Calu3 (cell line): ENCODE measurements at places on chromosomes 2 and 18.
A peak's percentile ranks its signal among the peaks of the same experiment; 100 is the strongest.

GRCh38 chr2:220228310-220229006, 601.0 kb downstream of the SLC4A3 start:
- DNase-seq: peak; percentile 81
- peak overlapping the region; percentile 80 for H3K27ac ChIP-seq
- peaks cover 23% of the 10 kb centered on the region for H3K36me3 ChIP-seq
- H3K27me3 ChIP-seq: no peaks in the 10 kb centered on the region
- H3K4me3 ChIP-seq: peak overlapping the region; percentile 59
- peaks cover 78% of the 10 kb centered on the region for H3K4me1 ChIP-seq

DNA sequence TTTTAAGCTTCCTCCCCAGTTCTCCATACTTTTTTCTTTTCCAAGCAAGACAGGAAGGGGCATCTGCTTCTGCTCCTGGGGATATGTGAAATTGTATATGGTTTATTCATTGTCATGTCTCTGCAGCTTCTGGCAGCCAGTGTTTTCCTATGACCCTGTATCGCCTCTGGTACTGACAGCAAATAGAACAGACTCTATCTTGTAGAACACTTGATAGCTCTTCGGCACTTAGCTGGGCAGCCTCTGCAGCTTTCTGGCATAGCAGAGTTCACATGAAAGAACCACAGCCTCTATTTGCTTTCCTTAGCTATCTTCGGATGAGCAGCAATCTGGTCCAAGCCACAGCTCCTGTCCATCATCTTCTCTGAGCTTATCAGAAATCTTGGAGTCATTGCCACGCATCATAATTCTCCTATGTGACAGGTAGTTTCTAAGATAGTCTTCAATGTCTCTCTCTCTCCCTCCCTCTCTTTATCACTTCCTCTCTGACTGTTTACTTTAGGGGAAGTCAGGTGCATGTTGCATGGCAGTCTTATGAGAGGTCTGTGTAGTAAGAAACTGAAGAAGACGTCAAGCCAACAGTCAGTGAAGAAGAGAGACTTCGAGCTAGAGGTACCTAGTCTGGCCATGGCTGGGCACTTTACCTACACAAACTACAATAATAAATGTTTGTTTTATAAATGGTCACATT, 627.7 kb upstream of the CDH2 start:
- no peaks in the 10 kb centered on the region for H3K4me1 ChIP-seq
- no peak overlapping the region for H3K27ac ChIP-seq
- no peak overlapping the region for H3K4me3 ChIP-seq
- H3K36me3 ChIP-seq: no peaks in the 10 kb centered on the region

GRCh38 chr2:169452080-169452479, 27.2 kb upstream of the BBS5 start:
- H3K4me1 ChIP-seq: no peaks in the 10 kb centered on the region
- peaks cover 12% of the 10 kb centered on the region for H3K27me3 ChIP-seq
- H3K27ac ChIP-seq: no peak overlapping the region
- peak; percentile 13 for DNase-seq

- H3K36me3 ChIP-seq: no peaks in the 10 kb centered on the region
- DNase-seq: peak; percentile 5
- no peak overlapping the region for H3K27ac ChIP-seq
- peaks cover 1% of the 10 kb centered on the region for H3K4me1 ChIP-seq
- no peaks in the 10 kb centered on the region for H3K27me3 ChIP-seq
Observed at GRCh38 chr2:111139637-111140317, 19.1 kb downstream of the BCL2L11 start.

DNA sequence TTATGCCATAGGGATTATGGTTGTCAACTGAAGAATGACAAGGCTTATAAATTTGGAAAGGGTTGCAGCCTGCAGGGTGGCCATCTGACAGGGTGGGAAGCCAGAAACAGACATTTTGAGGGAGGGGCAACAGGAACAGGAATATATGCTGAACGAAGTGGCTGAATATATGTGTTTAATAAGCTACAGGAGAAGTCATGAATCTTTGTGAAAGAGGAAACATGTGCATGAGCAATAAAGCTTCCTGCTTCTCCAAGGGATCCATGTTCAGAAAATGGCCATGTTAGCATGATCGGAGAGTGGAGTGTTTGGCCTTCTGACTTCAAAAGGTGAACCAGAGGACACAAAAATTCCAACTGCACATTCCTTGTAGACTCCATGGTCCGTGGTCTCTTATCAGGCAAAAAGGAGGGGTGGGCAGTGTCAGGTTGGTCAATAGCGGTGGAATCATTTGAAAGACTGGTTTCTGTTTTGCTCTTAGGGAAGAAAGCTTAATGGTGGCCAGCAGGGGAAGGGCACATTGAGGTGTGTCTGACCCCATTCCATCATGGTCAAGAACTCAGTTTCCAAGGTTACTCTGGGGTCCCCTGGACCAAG, 144.1 kb downstream of the SOCS6 start:
- no peak overlapping the region for H3K27ac ChIP-seq
- no peak for DNase-seq
- H3K36me3 ChIP-seq: no peaks in the 10 kb centered on the region

- H3K27ac ChIP-seq: no peak overlapping the region
- no peak overlapping the region for H3K4me3 ChIP-seq
- H3K4me1 ChIP-seq: no peaks in the 10 kb centered on the region
Observed at GRCh38 chr18:55585065-55585919, 2.7 kb downstream of the TCF4 start.
